ENCODE measurements at places on chromosomes 6 and 20. TPM values are rescaled to one million over a fixed set of nuclear protein-coding genes. Genes with fewer than 3 reads are reported as not detected.

Gene GABRR2
- not detected for total RNA-seq

Gene PRL
- not detected for total RNA-seq

GRCh38 chr6:10386220-10386619 is 28.7 kb downstream of the TFAP2A start:
- H3K27ac ChIP-seq = no peak overlapping the region
- no peak for DNase-seq
- H3K36me3 ChIP-seq = no peaks in the 10 kb centered on the region
- H3K4me1 ChIP-seq = peaks cover 36% of the 10 kb centered on the region
- peaks cover 97% of the 10 kb centered on the region for H3K27me3 ChIP-seq

Gene SAPCD1
- 42.2 TPM for total RNA-seq

- peaks cover 9% of the 10 kb centered on the region for H3K4me1 ChIP-seq
- peak overlapping the region; percentile 80 for H3K27ac ChIP-seq
- DNase-seq = no peak
- no peak overlapping the region for H3K4me3 ChIP-seq
- no peaks in the 10 kb centered on the region for H3K36me3 ChIP-seq
Measured at GRCh38 chr6:138662471-138662870, 111.1 kb upstream of the CCDC28A start.

- H3K4me3 ChIP-seq = peak overlapping the region; percentile 69
- no peaks in the 10 kb centered on the region for H3K27me3 ChIP-seq
- no peak for DNase-seq
- no peaks in the 10 kb centered on the region for H3K36me3 ChIP-seq
Measured at GRCh38 chr6:29749308-29749662, 26.1 kb downstream of the HLA-F start.

Gene MATN4
- 0.25 TPM for total RNA-seq

Gene TTLL9
- 0.68 TPM for total RNA-seq

GRCh38 chr6:72403413-72403812 is 218.5 kb upstream of the KCNQ5 start:
- no peak overlapping the region for H3K27ac ChIP-seq
- DNase-seq = no peak
- no peaks in the 10 kb centered on the region for H3K4me1 ChIP-seq
- no peaks in the 10 kb centered on the region for H3K27me3 ChIP-seq

GRCh38 chr20:6178537-6178936 is 55.7 kb upstream of the FERMT1 start:
- no peaks in the 10 kb centered on the region for H3K4me1 ChIP-seq
- H3K27ac ChIP-seq = no peak overlapping the region
- no peak for DNase-seq
- no peaks in the 10 kb centered on the region for H3K27me3 ChIP-seq
- no peak overlapping the region for H3K4me3 ChIP-seq

Gene RAET1L
- 1.6 TPM for total RNA-seq

DNA sequence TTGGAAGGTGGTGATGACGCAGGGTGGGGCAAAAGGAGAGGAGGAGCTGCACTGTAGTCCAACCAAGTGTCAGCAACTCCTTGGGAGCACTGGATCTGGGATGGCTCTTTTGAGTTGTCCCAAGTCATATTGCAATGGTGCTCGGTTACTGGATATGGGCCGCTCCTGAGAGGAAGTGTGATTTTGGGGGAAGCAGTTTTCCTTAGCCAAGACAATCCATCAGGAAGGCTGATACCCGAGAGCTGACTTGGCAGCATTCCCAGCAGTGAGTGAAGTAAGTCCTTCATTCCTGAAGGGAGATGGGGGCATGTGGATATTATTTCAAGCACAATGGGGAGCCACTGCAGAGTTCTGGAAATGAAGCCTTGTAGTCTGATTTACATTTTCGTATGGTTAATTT is 354.1 kb downstream of the RFPL4B start:
- no peak overlapping the region for H3K4me3 ChIP-seq
- no peaks in the 10 kb centered on the region for H3K27me3 ChIP-seq
- no peak overlapping the region for H3K27ac ChIP-seq
- H3K4me1 ChIP-seq = no peaks in the 10 kb centered on the region

GRCh38 chr6:142459271-142459670 is 157.5 kb downstream of the ADGRG6 start:
- H3K4me1 ChIP-seq = no peaks in the 10 kb centered on the region
- DNase-seq = no peak
- H3K36me3 ChIP-seq = no peaks in the 10 kb centered on the region
- H3K27me3 ChIP-seq = no peaks in the 10 kb centered on the region
- H3K4me3 ChIP-seq = no peak overlapping the region

GRCh38 chr6:156889469-156889868 is 112.3 kb downstream of the ARID1B start:
- no peak overlapping the region for H3K4me3 ChIP-seq
- peaks cover 13% of the 10 kb centered on the region for H3K4me1 ChIP-seq
- no peak for DNase-seq
- H3K27me3 ChIP-seq = no peaks in the 10 kb centered on the region
- H3K27ac ChIP-seq = no peak overlapping the region

Gene MYCT1
- total RNA-seq = 2.0 TPM

DNA sequence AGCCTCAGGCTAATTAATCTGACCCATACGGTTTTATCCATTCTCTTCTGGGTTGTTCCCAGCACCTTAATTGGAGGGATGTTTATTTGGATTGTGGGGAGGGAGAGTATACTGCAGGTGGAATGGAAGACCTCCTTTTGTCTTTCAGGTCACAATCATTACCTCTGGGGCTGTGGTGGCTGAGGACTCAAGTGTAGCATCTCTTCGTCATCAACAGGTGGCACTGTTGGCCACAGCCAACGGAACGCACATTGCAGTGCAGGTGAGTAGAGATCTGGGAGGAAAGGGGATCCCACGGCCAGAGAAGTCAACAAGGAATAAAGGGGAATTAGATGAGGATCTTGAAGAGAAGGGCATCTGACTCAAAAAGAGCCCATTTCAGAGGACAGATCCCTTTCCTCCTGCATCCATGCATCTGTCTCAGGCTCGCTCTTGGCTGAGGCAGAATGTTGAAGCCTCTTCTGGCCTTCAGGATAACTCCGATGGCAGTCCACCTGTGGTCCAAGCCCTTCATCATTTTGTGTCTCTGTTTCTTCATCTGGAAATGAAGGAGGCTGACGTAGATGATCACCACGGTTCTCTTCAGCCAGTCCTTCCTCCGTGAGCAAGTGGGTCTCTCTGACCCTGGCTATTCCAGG is 3.2 kb upstream of the DEF6 start:
- H3K27ac ChIP-seq = no peak overlapping the region
- H3K36me3 ChIP-seq = peaks cover 62% of the 10 kb centered on the region
- DNase-seq = no peak
- peaks cover 26% of the 10 kb centered on the region for H3K4me1 ChIP-seq

Gene VAPB
- 18.2 TPM for total RNA-seq

DNA sequence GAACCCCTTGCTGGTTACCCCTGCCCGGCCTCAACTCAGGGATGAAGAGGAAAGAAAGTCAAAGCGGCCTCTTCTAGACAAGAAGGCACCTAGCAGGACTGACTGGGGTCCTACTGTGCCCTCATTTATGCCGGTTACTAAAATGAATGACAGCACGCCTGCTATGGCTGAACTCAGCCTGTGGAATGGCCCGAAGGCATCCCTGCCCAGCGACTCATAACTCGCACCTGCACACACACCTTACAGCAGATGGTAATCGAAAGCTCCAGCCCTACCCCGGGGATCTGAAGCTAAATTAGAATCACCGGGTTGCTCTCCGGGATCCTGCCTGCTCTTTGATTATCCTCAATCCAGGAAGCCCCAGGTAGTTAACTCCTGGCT is 747 bp upstream of the TXNDC5 start:
- no peaks in the 10 kb centered on the region for H3K36me3 ChIP-seq
- H3K27me3 ChIP-seq = no peaks in the 10 kb centered on the region
- H3K4me3 ChIP-seq = peak overlapping the region; percentile 96
- no peak for DNase-seq

All from suprapubic skin (tissue), 4 donors.